ENCODE measurements at places on chromosomes 16 and 17.

- DNase-seq, result no peak
Measured at GRCh38 chr17:43652124-43652480, 9.6 kb downstream of the MEOX1 start.

GRCh38 chr17:82887255-82888164 lies 47.7 kb upstream of the ZNF750 start:
- DNase-seq, result no peak

DNA sequence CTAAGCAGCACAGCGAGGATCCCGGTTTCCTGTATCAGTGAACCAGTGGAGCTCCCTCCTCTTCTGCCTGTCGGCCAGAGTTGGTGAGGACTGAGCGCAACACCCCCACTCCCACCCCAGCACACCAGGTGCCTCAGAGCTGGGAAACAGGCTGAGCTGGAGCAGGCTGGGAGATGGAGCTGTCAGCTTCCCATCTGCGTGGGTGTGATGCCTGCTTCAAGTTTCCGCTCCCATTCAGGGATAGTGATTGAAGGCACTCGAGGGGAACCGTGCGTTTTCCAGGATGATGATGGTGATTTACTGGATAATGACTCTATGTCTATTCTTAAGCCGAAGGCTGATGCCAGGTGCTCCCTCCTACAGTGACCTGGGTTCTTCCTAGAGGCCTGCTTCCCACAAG lies 144.5 kb downstream of the TMEM132E start:
- DNase-seq, result no peak

- DNase-seq, result no peak
Measured at GRCh38 chr16:46762583-46762982, 14.4 kb upstream of the MYLK3 start.

GRCh38 chr17:8892338-8892690 lies 24.8 kb upstream of the PIK3R6 start:
- DNase-seq, result peak; percentile 74

DNA sequence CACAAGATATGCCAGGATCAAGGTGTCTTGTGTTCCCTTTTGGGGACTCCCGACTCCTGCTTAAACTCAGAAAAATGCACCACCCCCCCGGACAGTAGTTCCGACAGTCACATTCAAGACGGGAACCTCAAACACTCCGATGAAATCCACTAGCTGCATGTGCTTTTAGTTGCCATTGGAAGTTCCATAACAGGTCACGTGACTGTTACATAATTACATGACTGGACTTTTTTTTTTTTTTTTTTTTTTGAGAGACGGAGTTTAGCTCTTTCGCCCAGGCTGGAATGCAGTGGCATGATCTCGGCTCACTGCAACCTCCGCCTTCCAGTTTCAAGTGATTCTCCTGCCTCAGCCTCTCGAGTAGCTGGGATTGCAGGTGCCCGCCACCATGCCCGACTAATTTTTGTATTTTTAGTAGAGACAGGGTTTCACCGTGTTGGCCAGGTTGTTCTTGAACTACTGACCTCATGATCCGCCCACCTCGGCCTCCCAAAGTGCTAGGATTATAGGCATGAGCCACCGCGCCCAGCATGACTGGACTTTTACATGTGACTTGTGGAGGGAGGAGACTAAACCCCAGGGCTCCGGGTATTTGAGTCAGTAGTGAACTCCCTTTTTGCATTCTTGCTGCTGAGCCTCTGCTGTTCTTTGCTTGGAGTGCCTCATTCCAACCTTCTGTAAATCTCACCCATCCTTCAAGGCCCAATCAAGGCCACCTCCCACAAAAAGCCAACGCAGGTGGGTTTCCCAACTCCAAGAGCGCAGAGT lies 1.6 kb downstream of the SIRT7 start:
- no peak for DNase-seq

GRCh38 chr16:84303023-84303422 lies 8.3 kb downstream of the WFDC1 start:
- no peak for DNase-seq

DNA sequence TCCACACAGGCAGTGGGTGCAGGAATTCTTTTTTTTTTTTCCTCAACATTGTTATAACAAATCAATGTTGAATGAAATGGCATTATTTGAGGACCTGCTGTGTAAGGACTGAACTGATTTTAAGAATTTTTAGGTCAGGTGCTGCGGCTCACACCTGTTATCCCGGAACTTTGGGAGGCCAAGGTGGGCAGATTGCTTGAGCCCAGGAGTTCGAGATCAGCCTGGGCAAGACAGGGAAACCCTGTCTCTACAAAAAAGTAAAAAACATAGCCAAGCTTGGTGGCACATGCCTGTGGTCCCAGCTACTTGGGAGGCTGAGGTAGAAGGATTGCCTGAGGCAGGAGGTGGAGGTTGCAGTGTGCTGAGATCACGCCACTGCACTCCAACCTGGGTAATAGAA lies 12.4 kb downstream of the MPRIP start:
- DNase-seq, result no peak

- DNase-seq, result peak; percentile 18
Measured at GRCh38 chr16:21338537-21339268, 60.6 kb upstream of the CRYM start.

DNA sequence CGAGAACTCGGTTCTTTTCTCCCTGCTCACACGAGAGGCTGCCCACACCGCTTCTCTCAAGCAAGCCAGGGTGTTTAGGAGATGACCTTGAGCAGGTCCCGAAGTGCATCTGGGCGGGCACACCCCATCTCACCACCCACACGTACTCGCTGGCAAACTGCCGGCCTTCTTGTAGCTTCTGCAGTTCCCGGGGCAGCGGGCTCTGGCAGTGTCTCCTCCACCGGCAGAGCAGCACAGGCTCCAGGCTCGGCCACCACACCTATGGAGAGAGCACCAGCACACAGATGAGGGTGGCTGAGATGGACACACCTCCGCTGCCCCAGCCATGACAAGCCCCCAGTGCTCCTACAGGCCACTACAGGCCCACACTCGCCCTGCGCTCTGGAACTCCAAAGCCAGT lies 23.5 kb downstream of the ZNF276 start:
- DNase-seq, result no peak

GRCh38 chr16:27154705-27155521 lies 48.4 kb upstream of the KDM8 start:
- peak; percentile 72 for DNase-seq

GRCh38 chr17:33229499-33229898 lies 63.6 kb downstream of the ASIC2 start:
- no peak for DNase-seq

GRCh38 chr16:30186782-30187555 lies 3.6 kb downstream of the CORO1A start:
- peak; percentile 61 for DNase-seq

GRCh38 chr17:10019941-10020451 lies 114.9 kb upstream of the RCVRN start:
- DNase-seq, result no peak

- DNase-seq, result no peak
Measured at GRCh38 chr16:73368715-73369114, 320.8 kb upstream of the ZFHX3 start.

GRCh38 chr17:57714665-57715180 lies 30.4 kb downstream of the CCDC182 start:
- DNase-seq, result no peak

GRCh38 chr16:79114759-79115158 lies 485.8 kb downstream of the MAF start:
- no peak for DNase-seq

- no peak for DNase-seq
Measured at GRCh38 chr17:15398291-15398690, 56.9 kb upstream of the TEKT3 start.

- DNase-seq, result no peak
Measured at GRCh38 chr17:11240841-11241610, at the start of gene SHISA6. SHISA6 (plus strand) TSS chr17:11241213.

GRCh38 chr16:19185510-19185851 lies 17.4 kb downstream of the SYT17 start:
- no peak for DNase-seq

DNA sequence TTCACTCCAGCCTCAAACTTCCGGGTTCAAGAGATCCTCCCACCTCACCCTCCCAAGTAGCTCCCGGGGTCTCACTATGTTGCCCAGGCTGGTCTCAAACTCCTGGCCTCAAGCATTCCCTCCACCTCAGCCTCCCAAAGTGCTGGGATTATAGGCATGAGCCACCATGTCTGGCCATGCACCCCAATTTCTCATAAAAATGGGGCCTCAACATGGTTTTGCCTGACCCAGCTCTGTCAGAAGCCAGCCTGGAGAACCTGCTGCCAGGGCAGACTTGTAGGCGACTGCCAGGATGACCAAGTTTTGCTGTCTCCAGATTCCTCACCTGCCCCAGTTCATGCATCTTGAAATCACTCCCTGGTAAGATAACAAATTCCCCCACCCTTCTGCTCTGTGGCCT lies 82.9 kb downstream of the AIPL1 start:
- no peak for DNase-seq

- DNase-seq, result no peak
Measured at GRCh38 chr16:19115148-19116021, 1.6 kb downstream of the ITPRIPL2 start.

DNA sequence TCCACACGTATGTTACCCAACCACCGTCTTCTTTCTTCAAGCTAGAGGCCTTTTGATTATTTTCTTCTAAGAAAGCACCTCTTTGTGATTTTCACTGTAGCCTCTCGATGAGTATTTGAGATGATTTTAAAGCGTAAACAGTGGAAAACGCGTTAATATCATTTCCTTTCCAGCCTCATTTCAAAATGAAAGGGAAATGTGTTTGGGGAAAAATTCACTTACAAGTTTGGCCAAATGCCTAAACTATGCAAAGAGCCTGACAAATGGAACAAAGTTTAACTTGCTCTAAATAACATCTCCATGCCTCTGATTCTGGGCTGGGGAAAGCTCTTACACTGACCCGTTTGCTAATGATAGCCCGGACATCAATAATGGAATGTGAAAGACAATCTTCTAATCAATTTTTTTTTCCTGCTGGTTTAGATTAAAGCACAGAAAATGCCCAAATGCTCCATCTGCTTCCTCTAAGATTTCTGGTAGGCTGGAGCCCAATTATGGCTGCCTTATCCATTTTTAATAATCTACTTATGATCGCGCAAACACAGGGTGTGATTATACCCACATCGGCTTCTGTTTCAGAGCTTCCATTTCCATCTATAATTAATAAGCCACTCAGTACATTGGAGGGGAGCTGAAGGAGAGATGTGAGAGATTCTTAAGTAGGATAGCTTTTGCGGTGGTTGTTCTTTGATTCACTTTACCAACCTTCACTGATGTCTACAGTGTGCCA lies 43.5 kb downstream of the HS3ST2 start:
- DNase-seq, result no peak

DNA sequence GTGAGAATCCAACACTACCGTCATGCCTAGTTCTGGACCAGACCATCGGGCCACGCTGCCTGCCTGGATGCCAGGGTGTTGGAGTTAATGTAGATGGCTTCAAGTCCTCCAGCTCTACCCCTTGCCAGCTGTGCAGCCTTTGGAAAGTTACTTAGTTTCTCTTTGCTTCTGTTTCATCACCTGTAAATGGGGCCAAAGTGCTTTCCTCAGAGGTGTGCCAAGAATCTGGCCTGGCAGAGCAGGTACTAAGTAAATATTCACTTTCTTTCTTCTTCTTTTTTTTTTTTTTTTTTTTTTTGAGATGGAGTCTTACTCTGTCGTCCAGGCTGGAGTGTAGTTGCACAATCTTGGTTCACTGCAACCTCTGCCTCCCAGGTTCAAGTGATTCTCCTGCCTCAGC lies 159.5 kb upstream of the RPL38 start:
- DNase-seq, result no peak

GRCh38 chr16:24535827-24536226 lies 3.5 kb upstream of the RBBP6 start:
- no peak for DNase-seq

GRCh38 chr17:45172541-45173286 lies 11.0 kb downstream of the HEXIM2 start:
- peak; percentile 70 for DNase-seq
